ENCODE measurements at places on chromosomes 16 and 17.
A peak's percentile ranks its signal among the peaks of the same experiment; 100 is the strongest.

DNA sequence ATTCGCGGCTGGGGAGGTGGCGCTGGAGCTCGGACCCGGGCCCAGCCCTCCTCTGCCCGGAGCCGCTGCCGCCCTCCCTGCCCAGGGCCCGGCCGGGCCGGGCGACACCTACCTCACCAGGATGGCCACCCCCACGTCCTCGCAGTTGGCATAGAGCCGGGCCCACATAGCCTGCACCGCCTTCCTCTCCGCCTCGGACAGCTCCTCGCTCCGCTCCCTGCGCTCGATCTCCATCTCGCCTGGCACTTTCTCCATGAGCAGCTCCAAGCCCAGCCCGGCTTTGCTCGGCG, 276 bp downstream of the CYGB start:
- no peak for DNase-seq

- no peak for DNase-seq
These were observed 399.8 kb upstream of the SALL1 start for GRCh38 chr16:51550800-51551347.

DNA sequence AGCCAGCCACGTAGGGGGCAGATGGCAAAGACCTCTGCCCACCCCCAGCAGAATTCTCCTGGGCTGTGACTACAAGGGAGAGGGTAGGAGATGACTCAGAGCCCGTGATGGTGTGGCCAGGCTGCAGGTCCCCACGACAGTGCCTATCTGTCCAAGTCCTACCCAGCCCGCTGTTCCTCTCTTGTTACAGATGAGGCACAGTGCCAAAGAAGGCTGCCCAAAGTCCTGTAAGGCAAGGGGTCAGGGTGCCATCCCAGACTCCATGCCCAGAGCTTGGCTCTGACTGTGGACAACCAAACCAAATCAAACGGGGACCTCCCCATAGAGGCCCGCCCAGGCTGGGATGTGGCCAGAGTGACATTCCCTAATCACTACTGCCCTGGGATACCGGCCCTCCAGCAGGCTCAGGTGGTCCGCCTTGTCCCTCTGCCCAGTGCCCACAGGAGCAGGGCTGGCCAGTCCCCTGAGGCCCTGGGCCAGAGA, 12.6 kb upstream of the BCAR1 start:
- DNase-seq = no peak

DNA sequence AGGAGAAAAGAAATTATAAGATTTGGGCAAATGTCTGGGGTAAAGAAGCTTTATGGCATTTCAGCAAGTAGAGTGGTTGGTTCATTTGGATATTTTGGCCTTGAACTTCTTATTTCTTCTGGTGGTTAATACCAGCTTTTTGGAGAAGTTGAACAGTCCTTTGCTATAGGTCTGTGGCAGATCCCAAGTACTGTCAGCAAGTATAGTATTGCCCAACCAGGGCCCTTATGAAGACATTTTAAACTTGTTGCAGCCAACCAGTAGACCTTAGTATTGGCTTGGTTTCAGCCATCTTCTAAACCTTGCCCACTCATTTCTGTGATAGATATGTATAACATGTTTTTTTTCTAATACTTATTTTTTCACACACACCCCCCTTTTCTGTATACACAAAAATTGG, 2.2 kb downstream of the SP2 start:
- no peak for DNase-seq

DNA sequence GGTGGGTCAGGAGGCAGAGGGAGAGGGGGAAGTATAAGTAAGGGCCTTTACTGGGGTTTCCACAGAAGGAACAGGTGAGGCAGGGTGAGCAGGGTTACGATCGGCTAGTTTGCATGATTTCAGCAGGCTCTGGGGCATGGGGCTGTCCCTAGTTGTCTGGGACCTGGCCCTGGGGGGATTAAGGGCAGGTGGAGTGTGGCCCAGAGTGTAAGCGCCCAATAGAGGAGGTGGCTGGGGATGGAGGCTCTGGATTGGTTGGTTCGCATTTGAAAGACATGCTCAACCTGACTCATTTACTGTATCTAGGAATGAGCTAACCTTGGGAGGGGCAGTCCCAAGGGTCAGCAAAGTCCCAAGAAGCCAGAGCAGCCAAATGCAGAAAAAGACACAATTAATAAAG, 230.3 kb downstream of the MAP2K4 start:
- no peak for DNase-seq

DNA sequence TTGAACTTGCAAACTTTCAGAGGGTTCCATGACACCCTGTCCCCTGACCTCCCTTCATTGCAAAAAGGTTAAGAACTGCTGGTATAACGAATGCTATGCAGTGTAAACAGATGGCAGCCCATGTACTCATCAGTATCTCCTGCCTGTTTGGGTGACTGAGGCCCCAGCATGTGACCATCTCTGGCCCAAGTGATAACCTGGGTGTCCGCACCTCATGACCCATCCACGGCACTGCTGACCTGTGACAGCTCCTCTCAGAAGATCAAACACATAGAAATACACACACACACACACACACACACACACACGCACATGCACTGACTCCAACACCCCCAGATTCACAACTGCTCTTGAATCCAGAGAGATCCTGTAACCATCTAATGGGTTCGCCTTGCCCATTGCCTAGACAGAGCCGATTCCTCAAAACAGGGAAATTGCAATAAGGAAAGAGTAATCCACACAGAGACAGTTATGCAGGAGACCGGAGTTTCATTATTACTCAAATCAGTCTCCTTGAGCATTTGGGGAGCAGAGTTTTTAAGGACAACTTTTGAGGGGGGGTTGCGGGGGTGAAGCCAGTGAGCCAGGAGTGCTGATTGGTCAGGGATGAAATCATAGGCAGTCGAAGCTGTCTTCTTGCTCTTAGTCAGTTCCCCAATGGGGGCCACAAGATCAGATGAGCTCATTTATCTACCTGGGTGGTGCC, 11.3 kb upstream of the PHOSPHO1 start:
- no peak for DNase-seq

DNA sequence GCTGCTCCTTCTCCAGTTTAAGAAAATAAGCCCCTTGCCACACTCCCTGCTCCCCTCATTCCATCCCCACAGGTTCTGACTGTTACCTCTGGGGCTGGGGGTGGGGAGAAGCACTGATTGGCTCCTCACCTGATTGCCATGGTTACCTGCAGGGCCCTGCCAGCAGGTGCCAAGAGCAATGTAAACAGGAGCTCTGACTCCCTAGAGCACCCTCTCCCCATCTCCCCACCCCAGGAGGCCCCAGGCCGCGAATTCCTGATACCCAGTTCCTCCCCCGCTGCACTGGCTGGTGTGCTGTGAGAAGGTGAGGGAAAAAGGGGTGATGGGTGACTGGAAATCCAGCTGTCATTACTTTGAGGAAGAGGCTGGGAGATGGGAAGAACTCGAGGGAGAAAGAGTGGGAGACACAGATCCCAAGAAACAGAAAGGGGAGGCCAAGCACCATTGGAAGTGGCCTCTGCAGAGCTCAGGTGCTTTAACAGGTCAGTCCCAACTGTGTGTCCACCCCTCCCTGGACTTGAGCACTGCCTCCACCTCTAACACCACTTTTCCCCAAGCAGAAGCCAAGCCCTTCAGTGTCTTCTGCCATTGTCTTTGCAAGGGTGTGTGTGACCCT, 4.5 kb downstream of the PCGF2 start:
- no peak for DNase-seq

GRCh38 chr16:70691223-70692129, 5.6 kb upstream of the MTSS2 start:
- no peak for DNase-seq

DNA sequence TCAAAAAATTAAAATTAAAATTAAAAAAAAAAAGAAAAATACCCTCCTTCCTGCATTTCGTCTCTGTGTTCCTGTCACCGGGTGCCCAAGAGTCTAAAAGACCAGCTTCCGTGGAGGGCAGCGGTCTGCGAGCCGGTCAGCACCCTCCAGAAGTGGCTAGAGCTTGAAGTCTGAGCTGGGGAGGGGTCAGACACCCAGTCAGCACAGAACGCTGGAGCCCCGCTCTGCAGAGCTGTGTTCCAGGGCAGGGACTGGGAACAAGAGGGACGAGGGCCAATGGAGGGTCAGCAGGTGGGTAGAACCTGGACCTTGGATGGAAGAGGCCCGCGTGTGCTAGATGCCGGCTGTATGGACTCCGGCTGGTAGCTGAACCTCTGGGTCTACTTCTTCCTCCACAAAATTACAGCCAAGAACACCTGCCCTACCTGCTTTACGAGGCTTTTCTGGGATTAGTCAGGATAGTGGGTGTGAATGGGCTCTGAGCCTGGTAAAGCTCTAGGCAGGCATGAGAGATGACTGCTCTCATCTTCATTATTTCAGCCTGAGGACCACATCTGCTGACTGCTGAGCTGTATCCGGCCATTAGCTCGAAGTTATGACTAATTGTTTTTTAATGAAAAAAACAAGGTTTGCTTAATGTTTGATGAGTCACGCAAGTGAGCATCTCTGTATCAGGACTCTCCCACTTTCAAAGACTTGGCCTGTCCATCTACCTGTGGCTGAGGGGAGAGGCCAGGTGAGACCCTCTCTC, 5.9 kb downstream of the TRPV1 start:
- DNase-seq = no peak

DNA sequence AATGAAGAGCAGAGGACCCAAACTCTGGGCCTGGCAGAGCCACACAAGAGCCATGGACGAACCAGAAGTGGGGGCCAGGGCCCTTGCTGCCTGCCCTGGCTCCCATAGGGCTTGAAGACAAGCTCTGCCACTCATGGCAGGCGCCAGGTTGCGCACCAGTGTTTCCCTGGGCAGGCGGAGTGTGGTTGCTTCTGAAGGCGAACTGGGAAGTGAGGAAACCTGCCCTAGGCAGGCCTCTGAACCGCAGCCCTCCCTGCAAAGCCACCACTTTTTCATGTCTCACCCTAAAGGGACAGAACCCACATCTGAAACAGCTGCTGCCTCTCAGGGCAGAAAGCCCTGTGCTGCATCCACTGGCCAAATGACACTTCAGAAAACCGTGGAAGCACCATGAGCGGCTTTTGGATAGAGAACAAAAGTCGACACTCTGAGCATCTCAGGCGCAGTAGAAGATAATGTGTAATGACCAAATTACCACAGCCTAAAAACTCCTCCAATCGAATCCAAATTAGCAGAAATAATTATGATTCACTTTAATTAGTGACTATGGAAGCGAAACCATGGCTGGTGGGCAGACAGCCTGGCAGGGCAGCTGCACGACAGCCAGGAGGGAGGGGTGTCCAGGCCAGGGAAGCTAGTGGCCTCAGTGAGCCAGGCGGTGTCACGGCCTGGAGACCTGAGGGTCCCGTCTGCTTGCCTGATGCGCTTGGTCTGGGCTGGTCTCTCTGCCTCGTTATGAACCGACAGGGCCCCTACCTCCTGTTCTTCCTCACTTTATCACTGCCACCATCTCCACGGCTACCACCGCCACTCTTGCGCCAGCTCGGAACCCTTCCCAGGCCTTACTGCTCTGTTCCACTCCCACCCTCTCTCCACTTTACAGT, 59.1 kb downstream of the PRMT7 start:
- peak; percentile 26 for DNase-seq

DNA sequence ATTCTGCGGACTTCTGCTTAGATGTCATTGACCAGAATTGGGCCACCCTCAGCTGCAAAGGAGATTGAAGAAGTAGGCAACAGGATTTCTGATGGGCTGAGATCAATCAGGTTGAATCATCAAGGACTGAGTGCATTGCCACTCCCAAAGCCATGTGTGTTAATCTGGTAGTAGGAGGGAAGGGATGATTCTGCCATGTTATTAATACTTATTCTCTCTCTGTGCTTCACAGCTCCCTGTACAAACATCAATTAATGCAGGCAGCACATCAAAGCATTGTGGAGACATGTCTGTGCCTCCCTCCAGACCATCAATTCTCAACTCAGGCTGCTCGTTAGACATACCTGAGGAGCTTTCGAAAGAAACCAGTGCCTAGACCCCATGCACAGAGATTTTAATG, 11.6 kb downstream of the LRRC3C start:
- no peak for DNase-seq

DNA sequence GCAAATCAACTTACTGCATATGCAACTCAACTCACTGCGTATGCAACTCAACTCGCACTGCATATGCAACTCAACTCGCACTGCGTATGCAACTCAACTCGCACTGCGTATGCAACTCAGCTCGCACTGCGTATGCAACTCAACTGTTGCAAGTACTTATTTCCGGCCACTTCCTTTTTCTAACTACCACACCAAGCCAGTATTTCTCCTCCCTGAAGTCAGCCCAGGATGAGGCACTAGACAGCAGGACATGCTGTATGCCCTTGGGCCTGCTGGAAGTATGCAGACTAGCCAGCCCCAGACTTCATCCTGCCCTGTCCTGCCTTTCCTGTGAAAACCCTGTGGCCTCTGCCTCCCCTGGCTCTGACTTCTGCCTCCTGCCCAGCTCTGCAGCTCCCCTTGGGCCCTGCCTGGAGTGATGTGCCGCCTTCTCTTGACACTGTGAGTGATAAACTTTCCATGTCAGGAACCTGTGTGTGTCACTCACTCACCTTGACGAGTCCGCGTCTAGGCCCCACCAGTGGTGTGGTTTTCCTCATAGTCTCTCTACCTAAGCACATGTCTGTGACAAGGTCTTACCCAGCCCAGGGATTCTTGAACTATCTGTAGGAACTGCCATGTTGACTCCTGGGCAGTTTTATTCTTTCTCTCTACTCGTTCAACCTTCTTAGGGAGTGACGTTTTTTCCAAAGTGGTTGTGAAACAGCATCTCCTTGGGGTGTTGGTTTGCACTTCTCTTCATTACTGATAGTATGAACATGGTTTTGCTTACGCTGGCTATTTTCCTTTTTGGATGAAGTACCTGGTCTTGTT, 16.4 kb downstream of the ZNF778 start:
- no peak for DNase-seq

GRCh38 chr16:23501291-23501690, 9.0 kb downstream of the GGA2 start:
- DNase-seq = no peak

DNA sequence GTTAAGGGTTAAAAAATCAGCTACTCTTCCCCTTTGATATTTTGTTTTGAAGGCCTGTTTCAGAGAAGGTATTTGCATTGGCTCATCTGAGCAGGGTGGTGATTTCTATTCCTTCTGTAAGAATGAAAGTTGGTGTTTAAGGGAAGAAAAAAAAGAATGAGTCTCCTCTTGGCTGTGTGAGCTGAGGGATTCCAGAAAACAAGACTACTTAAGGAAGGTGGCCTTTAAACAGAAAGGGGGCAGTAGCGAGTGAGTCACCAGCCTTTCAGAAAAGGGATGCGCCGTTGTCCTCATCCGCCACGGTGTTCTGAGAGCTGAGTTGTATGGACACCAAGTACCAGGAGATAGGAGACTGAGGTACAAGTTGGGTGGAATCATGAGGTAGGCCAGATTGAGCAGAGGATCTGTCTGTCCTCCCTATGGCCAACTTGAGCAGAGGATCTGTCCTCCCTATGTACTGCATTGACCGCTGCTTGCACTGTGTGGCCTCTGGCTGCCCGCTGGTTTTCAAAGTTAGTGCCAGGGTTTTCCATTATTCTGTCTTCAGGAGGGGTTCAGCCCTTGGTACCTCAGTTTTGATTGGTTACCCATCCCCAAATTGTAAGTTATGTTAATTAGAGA, 8.2 kb downstream of the PRKCA start:
- no peak for DNase-seq

- DNase-seq = no peak
These were observed 272.0 kb downstream of the MAF start for GRCh38 chr16:79328402-79329165.

All from stimulated activated CD4-positive, alpha-beta T cell treated with anti-CD3 and anti-CD28 coated beads, Interleukin-12 subunit alpha, Interleukin-12 subunit beta, amount 100 ng/mL, for 48 hours (primary cell).